ENCODE measurements at places on chromosomes 4 and X.

DNA sequence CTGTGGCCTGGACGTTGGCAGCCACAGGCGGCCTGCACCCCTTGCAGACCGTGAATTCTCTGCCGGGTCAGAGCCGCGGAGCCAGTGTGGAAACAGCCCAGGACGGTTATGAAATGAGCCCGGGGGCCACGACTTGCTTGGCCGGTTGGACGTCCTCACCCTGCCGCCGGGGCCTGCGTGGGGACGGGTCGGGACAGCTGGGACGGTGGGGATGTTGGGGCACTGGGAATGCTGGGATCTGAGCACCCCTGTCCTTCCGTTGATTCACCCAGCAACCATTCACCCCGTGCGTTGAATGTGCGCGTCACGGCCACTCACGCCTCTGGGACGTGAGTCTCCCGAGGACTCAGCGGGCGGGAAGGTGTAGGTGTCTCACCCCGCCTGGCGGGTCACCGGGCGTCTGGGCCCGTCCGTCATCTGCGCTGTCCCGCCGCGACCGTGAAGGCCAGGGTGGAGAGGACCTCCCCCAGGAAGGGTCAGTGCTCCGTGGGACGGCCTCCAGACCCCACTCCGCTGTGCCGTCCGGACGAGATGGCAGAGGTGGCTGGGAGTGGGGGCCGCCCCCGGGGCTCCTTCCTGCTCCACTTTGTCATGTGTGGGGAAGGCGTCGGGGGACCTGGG, 4.5 kb upstream of the PLCXD1 start:
- DNase-seq: peak; percentile 26

DNA sequence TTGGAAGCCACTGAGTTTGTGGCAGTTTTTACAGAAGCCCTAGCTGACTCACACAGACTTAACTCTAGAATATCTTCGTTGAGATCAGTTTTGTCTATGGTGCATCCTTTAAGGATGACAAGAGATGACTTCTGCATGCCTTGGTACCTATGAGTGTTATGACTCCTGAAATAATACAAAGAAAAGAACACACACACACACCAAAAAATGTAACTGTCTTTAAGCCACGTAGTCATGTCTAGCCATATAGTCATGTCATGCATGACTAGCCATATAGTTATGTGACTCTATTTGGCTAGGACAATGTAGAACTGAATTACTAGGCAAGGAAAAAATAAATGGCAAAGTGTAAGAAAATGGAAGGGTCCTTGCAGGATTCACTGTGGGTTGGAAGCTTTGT, 447.8 kb downstream of the NLGN4X start:
- DNase-seq: no peak

- no peak for DNase-seq
These were observed 3.9 kb upstream of the FAAH2 start for GRCh38 chrX:57282568-57282967.

DNA sequence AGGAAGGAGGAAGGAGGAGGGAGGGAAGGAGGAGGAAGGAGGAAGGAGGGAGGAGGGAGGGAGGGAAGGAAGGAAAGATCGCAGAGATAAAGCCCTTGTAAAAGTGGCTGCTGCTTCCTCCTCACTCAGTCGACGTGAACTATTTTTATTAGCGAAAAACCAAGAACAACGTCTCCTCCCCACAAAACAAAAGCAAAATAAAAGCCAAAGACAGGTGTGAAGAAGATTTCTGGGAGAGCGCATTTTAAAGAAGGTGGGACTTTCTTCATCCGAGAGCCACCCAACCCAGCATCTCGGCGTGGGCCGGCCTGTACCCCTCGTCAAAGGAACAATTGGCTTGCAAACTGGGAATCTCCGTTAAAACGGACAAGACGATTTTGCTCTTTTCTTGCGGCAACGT, 40.7 kb upstream of the ASMTL start:
- no peak for DNase-seq

DNA sequence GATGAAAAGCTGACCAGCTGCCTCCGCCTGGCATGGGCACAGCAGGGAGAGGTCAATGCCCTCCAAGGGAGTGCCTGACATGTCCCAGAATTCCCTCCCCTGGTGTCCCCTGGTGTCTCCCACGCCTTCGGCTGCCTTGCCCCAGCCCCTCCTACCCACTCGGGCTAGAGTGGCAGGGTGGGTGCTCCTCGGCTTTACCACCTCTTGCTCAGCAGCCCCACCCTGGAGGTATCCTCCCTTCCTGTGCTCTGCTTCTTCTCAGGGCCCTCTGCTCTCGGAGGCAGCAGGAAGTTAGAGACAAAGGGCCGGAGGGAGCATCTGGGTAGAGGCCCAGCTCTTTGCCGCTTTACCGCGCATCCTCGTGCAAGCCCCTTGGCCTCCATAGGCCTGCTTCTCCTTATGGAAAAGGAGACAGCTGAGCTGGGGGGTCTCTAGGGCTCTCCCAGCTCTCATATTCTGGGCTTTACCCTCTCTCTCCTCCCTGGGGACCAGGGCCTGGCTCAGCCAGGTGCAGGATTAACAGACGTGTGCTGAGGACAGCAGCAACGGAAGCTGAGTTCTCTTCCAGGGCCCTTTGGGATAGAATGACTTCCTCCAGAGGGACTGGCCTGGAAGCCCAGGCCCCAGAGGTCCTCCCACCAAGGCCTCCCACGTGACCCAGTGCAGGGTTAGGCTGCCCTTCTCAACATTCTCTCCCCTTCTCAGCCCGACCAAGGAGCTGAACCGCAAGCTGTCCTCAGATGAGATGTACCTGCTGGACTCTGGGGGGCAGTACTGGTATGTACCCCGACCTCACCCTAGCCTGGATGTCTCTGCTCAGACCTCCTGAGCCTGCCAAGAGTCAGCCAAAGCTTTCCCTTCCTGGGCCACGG, 17.2 kb downstream of the XPNPEP2 start:
- DNase-seq: peak; percentile 19

- DNase-seq: no peak
These were observed 130.3 kb upstream of the GALNT7 start for GRCh38 chr4:173038192-173038896.

DNA sequence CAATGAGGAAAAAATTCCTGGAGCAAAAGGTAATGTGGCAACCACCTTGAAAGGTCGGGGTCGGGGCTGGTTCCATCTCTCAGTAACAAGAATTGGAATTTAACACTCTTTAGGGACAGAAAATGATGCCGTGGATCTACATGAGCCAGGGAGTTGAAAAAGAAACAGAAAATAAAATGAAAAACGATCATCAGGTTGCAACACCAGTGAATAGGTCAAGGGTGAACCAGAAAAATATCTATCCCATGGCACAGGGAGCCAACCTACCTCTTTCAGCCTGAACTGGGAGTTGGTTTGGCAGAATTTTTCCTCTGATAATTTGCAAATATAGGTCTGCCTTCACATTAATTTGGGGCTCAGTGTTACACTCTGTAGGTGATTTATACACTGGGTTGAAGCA, 93.7 kb downstream of the C4orf33 start:
- no peak for DNase-seq

DNA sequence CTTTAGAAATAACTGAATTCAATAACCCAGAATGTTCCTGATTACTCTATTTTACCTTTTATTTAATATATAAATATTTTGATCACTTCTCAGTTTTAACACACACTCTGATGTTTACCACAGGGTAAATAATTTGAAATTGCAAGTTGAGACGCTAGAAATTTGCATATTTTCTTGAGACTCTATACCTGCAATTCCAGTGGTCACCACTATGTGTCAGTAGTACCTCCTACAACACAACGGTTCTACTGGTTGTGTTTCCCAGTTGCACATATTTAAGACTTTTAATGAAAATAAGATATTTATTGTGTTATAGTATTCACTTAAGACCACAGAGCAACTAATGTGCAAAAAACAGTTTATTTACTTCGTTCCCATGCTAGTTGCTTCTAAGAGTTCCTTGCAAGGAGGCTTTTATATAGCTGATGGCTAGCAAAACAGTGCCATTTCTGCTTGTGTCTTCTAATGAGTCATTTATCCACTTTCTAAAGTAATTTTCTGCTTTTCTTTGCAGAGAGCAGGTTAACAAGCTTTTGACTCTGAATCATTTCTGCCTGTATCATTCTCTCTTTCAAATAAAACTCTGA, 98.9 kb upstream of the PDLIM3 start:
- no peak for DNase-seq

DNA sequence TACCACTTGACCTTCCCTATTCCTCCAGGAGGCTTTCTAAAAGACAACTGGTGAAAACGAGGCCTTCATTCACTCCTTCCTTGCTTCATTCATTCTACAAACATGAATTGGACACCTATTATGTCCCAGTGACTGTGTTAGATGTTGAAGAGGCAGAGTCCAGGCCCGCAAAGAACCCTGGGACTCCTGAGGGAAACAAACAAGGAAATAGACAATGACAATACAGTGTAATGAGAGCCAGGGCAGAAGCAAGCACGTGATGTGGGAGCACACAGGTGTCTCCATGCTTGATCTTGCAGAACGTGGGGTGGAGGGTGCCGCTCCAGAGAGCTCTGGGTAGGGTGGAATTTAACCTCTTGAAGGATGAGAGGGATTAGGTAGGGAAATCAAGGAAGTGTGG, 137.6 kb upstream of the KLF3 start:
- no peak for DNase-seq

- no peak for DNase-seq
These were observed 33.4 kb downstream of the EGF start for GRCh38 chr4:109946120-109946519.

GRCh38 chrX:103941201-103941975, 21.0 kb upstream of the TMSB15B start:
- DNase-seq: no peak

DNA sequence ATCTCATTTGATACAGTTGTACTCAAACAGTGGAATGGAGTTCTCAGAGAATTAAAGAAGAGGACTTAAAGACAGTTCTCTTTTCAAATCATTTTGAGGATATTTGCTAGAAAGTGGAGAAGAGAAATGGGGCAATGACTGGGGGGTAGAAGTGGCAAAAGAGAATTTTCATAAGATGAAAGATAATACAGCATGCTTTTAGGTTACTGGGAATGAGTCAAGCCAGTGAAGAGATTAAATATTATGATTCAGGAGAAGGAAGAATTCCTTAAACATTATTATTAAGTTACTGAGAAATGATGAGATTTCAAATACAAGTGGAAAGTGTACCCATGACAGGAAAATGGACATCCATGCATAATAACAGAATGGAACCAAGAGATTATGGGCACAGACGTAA, 219.0 kb upstream of the DKK2 start:
- no peak for DNase-seq

- DNase-seq: no peak
These were observed 19.1 kb downstream of the GALNT7 start for GRCh38 chr4:173187732-173188131.

DNA sequence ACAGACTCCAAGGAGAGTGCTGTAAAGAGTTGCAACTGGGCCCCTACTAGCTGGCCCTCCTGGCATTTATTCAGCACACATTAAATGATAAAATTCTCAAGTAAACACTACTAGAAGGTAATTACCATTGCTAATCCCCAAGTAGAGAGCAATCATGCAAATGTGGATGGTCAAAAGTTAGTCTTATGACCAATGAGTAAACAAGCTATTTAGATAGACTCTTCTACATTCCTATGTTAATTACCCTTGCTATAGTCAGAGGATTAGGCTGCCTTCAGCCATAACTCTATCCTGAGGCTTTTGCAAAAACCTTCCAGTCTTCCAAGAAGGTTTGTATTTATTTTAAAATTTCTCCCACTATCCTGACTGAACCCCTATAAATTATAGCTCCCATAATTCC, 28.3 kb upstream of the HPGD start:
- no peak for DNase-seq

- no peak for DNase-seq
These were observed 1.2 kb upstream of the N4BP2 start for GRCh38 chr4:40055511-40055862.

DNA sequence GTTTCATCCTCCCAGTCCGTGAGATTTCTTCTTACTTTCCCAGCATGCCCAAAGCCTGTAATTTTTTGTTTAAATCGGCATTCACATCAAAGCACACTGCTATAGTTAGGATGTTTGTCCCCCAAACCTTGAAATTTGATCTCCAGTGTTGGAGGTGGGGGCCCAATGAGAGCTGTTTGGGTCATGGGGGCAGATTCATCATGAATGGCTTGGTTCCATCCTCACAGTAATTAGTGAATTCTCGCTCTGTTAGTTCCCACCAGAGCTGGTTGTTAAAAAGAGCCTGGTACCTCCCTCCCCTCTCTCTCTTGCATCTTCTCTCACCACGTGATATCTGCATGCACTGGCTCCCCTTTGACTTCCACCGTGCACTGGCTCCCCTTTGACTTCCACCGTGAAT, 40.5 kb upstream of the PGRMC2 start:
- no peak for DNase-seq

DNA sequence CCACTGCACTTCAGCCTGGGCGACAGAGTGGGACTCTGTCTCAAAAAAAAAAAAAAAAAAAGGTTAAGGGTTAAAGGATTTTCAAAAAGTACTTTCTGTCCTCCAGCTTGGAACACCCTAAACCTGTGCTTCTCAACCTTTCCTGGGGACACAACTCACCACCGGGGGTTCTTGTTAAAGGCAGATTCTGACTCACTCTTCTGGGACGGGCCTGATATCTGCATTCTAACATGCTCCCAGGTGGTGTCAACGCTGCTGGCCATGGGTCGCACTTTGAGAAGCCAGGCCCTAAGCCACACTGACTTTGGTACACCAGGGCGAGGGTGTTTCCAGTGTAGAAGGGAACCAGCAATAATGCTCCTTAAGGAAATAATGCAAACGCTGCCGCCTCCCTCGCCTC, 46.1 kb downstream of the AFAP1 start:
- DNase-seq: no peak

DNA sequence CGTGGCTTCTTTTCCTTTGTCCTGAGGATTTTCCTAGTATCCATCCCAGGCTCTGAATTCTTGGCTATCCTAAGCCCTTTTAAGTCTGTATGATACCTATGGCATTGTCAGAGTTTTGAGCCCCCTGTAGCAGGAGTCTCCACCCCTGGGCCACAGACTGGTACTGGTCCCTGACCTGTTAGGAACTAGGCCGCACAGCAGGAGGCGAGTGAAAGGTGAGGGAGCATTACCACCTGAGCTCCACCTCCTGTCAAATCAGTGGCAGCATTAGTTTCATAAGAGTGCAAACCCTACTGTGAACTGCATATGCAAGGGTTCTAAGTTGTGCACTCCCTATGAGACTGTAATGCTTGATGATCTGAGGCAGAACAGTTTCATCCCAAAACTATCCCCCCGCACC, 216.1 kb downstream of the RAPGEF2 start:
- no peak for DNase-seq

DNA sequence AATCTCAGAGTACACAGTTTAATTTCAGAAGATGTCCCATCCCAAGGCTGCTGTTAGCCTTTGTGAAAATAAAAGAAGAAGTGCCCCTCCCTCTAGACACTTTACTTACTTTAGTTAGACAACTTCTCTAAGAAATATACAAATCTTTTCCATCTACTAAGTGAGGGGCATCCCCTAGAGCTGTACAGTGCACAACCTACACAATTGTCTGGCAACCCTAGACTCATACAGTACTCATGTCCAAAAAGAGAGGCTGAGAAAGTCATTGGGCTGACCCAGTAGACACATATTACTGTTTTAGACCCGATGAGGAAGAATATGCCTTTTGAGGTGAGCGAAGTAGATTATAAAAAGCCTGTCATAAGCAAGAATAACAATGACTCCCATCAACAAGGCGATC, 297.6 kb downstream of the IDS start:
- DNase-seq: no peak

GRCh38 chrX:148567229-148567628, 66.8 kb downstream of the AFF2 start:
- DNase-seq: peak; percentile 6
